Sigmoid colon (tissue), 7 donors: ENCODE measurements at places on chromosomes 7 and 10. TPM values are rescaled to one million over a fixed set of nuclear protein-coding genes. Genes with fewer than 3 reads are reported as not detected.

- no peak for DNase-seq
Measured at GRCh38 chr7:108434010-108434409, 22.2 kb downstream of the NRCAM start.

DNA sequence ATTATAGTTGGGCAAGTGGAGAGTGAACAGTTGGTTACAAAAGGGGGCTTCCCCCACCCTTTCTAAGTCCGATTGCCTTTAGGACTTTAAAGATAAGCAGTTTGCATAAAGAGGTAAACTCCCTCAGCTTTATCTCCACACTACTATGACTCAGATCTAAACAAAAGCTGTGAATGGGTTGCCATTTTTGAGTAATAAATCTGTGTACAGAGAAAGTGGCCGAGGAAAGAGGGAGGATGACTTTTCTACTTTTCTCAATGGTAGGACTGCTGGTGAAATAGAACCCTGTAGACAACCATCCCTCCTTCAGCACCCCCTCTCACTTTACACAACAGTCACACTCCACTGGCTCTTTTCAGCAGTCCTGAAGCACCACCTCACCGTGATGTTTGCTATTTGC, 71.2 kb downstream of the DNMBP start:
- DNase-seq = no peak

GRCh38 chr10:128848810-128849209, 618.2 kb upstream of the MGMT start:
- DNase-seq = no peak

DNA sequence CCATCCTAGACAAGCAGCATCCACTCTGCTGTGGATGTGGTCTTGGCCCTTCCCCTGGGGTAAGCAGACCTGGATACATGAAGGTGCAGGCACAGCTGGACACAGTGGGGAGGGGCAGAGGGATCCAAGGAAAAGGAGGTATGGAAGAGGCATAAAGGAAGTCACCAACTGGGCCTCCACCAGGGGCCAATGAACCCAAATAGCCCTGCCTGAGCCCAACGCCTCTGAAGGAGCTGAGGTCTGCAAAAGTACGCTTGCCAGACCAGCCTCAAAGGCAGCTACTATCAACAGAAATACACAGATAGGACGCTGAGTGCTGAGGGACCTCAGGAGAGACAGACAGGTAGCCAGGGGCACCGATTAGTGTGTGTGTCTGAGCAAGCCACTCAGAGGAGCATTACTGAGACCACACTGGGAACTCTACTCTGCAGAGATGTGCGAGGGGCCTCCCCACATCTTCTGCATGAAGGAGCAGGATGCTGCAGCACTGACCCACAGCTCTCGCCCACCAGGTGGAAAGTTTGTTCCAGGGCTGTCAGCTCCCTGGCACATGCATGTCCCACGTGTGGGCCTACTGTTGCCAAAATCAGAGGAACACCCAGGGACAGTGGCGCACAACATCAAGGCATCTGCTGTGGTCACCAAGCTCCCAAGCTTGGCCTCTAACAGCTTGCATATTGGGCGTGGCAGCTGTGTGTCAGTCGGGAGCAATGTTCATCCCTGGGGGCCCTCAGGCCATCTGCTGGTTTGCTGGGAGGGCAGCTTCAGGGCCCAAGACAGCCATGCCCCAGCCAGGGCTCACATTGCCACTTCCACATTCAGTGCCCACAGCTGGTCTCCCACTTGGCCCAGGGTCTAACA, 40.0 kb downstream of the MKI67 start:
- DNase-seq = peak; percentile 51

ZNF853 gene
- total RNA-seq = 28.0 TPM

HHEX gene
- total RNA-seq = 3.5 TPM

NSUN6 gene
- 7.7 TPM for total RNA-seq
